ENCODE measurements at places on chromosomes 6 and 20.

GRCh38 chr6:156164701-156165452, 612.3 kb upstream of the ARID1B start:
- DNase-seq, result no peak

- no peak for DNase-seq
Observed at GRCh38 chr6:20467437-20467836, 65.8 kb downstream of the E2F3 start.

- no peak for DNase-seq
Observed at GRCh38 chr6:33933101-33933500, 129.3 kb upstream of the MLN start.

DNA sequence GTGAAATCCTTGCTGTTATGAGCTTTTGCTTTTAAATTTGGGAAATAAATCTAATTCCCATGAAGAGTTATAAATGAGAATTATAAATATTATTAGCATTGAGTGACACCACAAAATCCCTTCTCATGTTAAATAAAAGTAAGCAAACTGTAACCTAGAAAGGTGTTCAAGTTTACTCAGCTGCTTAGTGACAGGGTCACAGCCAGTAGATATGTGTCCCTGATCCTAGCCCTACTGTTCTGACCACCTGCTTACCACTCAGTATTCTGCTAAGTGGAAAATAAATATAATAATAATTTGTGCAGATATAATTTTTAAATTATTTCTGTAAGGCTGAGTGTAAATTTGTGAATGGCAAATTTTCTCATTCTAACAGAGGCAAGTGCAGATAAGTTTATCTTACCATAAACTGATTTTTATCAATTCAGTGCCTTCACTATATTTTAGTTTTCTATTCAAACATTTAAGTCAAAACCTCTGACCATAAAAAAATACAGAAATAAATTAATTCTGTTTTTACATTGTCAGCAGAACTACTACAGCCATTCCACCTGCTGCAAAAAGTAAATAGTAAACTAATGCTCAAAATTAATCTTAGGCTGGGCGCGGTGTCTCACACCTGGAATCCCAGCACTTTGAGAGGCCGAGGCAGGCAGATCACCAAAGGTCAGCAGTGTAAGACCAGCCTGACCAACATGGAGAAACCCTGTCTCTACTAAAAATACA, 118.2 kb downstream of the TENT5A start:
- no peak for DNase-seq

DNA sequence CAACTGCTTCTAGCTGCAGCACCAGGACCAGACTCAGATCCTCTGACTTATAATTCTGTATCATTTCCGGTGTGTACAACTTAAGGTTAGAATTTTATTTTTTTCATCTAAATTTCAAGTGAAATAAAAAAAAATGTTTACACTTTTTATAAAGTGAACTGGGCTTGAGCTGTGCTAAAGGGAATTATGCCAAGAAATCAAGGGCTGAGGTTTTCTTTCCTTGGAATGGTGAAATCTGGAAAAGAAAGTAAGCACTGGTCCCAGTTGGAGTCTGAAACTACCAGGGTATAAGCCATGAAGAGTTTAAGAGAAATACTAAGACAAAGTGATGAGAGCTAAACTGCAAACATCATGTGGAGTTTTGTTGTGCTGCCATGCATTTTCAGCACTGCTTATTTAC, 21.7 kb upstream of the FYN start:
- no peak for DNase-seq

- no peak for DNase-seq
Observed at GRCh38 chr6:42424906-42425474, 26.7 kb downstream of the TRERF1 start.

DNA sequence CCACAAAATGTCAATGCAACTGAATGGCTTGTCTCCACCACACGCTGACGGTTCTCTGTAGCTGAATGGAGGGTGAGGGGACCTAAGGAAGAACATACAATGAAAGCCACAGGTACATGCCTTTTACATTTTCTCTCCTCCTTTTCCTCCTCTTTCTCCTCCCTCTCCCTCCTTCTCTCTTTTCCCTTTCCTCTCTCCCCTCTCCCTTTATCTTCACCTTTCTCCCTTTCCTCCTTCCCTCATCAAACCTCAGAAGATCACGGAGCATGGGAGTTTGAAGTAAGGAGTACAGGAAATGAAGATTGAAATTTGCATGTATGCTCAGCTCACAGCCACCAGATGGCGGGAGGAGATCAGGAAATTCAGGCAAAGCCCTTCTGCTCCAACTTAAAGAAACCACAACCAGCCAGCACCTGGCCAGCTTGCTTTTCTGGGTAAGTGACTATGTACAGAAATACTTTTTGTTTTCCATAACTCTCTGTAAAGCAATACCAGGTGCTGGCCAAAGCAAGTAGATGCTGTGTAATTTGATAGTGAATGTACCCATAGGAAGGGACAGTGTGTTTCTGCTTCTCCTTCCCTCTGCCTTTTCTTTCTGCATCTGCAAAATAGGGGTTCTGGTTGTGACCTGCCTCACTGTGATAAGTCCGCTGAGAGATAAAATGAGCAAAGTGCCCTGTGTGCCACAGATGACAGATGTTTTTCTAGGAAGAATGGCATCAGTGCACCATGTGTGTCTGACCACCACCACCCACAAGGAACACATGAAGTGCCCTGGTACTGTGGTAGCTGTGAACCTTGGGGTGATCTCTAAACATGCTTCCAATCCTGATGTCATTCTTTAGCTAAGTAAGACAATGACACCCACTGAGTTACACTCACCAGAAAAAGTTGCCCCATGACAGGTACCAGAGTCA, 18.6 kb upstream of the FOXO3 start:
- peak; percentile 61 for DNase-seq

DNA sequence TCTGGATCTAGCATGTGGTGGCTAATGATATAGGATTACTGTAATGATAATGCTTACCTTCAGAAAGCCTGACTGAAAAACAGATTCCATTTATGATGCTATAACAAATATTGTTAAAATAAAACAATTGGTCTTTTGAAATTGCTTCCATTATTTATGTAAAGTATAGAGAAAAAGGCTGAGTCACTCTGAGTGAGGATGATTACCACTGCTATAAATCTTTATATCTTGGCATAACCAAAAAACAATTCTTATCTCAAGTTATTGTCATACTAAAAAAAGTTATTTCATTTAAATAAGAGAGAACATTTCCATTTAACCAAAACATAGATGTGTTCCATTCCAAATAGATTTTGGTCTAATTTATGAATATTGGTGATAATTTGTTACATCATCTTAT, 53.0 kb upstream of the DST start:
- DNase-seq, result no peak

- no peak for DNase-seq
Observed at GRCh38 chr6:144131248-144131709, 19.0 kb upstream of the STX11 start.

- no peak for DNase-seq
Observed at GRCh38 chr6:74597266-74597665, 608.6 kb downstream of the COL12A1 start.

- DNase-seq, result no peak
Observed at GRCh38 chr6:30979141-30979540, 4.4 kb upstream of the MUC21 start.

GRCh38 chr20:22001886-22002285, 296.4 kb downstream of the PAX1 start:
- no peak for DNase-seq

DNA sequence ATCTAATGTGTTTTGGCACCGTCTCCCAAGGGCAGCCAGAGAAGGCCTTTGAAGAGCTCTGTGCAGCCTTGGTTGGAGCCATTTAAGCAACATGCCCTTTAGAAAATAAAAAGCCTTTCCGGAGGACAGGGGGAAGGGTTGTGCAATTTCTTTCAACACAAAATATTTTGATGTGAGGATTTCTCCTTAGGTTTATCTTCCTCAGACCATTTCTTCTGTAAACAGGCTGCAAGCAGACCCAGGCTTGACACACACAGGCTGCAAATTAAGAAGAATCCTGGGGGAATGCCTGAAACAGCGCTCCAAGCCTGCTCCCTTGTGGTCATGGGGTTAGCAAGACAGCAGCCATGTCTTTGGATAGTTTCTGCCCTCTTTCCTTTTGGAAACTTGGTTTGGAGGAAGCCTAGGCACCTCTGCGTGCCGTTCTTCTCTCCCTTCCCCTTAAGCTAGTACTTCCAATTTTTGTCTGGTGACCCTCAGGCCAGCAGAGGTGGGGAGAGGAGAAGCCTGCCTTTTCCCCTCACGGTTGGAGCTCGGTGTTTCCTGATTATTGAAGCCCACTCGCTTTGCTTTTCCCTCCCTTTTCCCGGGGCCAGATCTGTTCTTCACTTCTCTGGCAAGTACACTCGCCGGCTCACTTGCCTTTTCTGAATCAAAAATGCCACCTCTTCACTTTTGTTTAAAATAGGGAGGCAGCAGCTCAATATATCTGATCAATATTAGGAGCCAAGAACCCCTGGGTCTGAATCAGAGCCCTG, 39.6 kb upstream of the NOX3 start:
- no peak for DNase-seq

DNA sequence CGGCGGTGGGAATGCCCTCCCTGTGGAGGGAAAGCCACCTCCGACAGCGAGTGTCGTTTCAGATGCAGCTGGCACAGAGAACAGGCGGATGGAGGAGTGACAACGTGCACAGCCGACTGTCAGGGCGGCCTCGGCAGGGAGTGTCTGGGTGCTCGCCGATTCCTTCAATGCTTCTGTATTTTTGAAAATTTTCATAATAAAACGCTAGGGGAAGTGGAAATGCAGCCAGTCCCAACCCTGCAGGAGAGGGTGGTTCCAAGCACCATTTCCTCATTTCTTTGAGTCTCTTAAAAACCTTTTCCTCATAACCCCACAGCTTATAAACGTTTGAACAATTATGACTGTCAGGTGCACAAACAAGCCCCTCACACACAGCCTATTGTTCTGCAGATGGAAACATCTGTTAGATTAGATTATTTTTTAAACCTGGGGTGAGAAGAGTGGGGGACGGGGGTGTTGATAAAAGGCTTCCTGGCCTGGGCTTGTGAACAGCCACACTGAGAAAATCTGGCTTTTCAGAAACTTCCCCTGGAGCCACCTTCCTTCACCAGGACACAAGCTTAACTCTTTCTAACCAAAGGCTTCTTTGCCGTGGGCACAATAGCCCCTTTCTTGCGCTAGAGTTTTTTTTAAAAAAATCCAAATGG, 228.9 kb downstream of the ANKRD60 start:
- no peak for DNase-seq

- no peak for DNase-seq
Observed at GRCh38 chr20:46111028-46111835, 6.9 kb upstream of the CD40 start.

DNA sequence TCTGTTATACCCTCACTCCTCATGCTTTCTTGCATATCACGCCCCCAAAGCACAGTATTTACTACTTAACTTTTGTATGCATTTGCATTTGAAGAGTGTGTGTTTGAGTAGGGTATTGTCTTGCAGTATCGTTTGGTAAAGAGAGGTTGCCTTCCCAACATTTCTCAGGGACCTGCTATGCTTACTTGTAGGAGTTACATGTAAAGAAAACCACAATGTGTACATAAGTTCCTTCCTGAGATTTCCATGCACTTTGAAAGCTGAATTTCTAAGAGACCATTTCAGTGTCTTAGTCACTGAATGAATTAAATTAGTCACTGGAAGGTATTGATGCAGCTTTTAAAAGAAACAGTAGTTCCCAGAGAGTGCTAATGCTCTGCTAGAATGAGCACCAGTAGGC, 159.3 kb upstream of the LAMA2 start:
- DNase-seq, result no peak

- DNase-seq, result no peak
Observed at GRCh38 chr6:167888098-167888497, 61.4 kb downstream of the AFDN start.

GRCh38 chr6:89611666-89612065, 26.9 kb downstream of the LYRM2 start:
- no peak for DNase-seq

- DNase-seq, result peak; percentile 23
Observed at GRCh38 chr6:149234051-149234962, 83.2 kb upstream of the TAB2 start.

- no peak for DNase-seq
Observed at GRCh38 chr6:109626311-109626710, 64.7 kb downstream of the AK9 start.

GRCh38 chr6:100612094-100612493, 147.4 kb upstream of the SIM1 start:
- DNase-seq, result no peak
